ENCODE measurements at places on chromosomes 3 and 15.

- H3K36me3 ChIP-seq, result no peaks in the 10 kb centered on the region
- DNase-seq, result peak; percentile 76
- H3K27me3 ChIP-seq, result no peaks in the 10 kb centered on the region
- peak overlapping the region; percentile 49 for H3K27ac ChIP-seq
Measured at GRCh38 chr3:194682694-194683310, 2.9 kb upstream of the FAM43A start.

DNA sequence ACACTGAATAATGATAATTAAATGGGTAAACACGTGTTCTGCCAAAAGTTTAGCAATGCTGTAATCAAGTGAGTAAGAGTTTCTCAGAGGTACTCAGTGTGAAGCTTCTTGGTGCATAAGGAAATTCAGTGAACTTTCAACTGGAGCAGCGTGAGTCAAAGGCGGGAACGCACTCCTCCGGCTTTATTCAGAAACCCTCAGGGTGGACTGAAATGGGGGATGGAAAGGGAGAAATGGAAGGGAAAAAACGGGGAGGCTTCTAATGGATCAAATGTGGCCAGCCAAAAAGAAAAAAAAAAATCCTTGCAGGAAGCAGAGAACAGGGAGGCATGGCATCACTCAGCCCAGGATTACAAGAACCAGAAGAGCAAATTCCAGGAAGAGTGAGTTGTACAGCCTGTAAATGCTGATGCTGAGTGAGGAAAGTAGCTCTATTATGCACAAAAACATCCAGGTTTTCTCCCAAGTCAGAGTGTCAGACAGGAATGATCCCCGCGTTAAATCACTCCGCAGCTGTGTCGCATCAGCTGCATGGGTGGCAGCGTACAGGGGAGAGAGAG, 85.3 kb downstream of the ASB7 start:
- peak; percentile 81 for DNase-seq
- H3K4me3 ChIP-seq, result no peak overlapping the region
- H3K4me1 ChIP-seq, result peaks cover 5% of the 10 kb centered on the region

DNA sequence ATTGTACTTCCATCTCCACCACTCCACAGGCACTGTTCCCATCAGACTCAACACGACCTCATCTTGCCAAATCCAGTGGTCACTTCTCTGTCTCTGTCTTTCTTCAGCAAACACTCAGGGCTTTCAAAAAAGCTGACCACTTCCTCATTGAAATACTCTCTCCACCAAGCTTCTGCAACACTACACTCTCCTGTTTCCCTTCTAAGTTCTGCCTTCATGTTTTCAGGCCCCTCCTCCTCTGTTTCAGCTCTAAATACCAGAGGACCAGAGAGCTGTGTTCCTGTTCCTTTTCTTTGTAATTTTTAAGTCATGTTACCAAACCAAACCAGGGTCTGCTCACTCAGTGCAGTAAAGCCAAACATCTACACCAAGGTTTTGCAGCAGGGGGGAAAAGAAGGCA, 33.8 kb upstream of the ACP3 start:
- H3K36me3 ChIP-seq, result no peaks in the 10 kb centered on the region
- DNase-seq, result no peak
- H3K4me1 ChIP-seq, result no peaks in the 10 kb centered on the region

GRCh38 chr3:30605706-30606300, 598 bp upstream of the TGFBR2 start:
- H3K4me3 ChIP-seq, result peak overlapping the region; percentile 95
- H3K36me3 ChIP-seq, result no peaks in the 10 kb centered on the region
- DNase-seq, result no peak
- H3K27me3 ChIP-seq, result no peaks in the 10 kb centered on the region
- no peaks in the 10 kb centered on the region for H3K4me1 ChIP-seq
- peak overlapping the region; percentile 98 for H3K27ac ChIP-seq

DNA sequence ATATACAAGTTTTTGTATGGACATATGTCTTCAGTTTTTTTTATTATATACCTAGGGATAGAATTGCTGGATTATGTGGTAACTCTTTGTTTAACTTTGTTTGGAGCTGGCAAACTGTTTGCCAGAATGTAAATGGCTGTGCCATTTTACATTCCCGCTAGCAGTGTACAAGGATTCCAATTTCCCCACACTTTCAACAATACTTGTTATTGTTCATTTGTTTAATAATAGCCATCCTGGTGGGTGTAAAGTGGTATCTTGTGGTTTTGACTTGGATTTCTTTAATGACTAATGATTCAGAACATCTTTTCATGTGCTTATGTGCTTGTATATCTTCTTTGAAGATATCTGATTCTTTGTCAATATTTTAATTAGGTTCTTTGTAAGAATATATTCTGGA, 64.4 kb downstream of the ZNF609 start:
- no peak for DNase-seq
- H3K36me3 ChIP-seq, result no peaks in the 10 kb centered on the region
- H3K4me1 ChIP-seq, result peaks cover 7% of the 10 kb centered on the region
- no peaks in the 10 kb centered on the region for H3K27me3 ChIP-seq
- H3K27ac ChIP-seq, result no peak overlapping the region

GRCh38 chr15:59722476-59722875, 33.4 kb upstream of the BNIP2 start:
- no peak overlapping the region for H3K4me3 ChIP-seq
- no peak overlapping the region for H3K27ac ChIP-seq
- no peaks in the 10 kb centered on the region for H3K4me1 ChIP-seq
- DNase-seq, result no peak

DNA sequence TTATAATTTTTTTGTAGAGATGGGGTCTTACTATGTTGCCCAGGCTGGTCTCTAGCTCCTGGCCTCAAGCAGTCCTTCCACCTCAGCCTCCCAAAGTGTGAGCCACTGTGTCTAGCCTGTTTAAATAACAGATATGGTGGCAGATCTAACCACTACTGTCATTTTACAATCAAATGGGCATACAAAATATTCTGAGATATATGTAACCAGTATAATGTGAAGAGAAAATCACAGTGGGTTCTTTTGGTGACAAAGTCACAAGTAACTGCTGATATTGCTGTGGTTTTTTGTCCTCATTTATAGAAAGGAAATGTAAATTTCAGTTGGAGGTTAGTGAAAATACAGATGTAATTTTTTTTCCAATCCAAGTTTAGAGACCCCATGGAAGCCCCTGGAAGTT, 58.6 kb upstream of the ARHGEF3 start:
- DNase-seq, result no peak
- no peaks in the 10 kb centered on the region for H3K36me3 ChIP-seq
- no peaks in the 10 kb centered on the region for H3K4me1 ChIP-seq

GRCh38 chr15:68877626-68878025, 52.7 kb upstream of the SPESP1 start:
- H3K36me3 ChIP-seq, result no peaks in the 10 kb centered on the region
- H3K27ac ChIP-seq, result no peak overlapping the region
- no peak for DNase-seq
- no peaks in the 10 kb centered on the region for H3K27me3 ChIP-seq
- H3K4me1 ChIP-seq, result no peaks in the 10 kb centered on the region

GRCh38 chr15:95996494-95996893, 334.0 kb upstream of the NR2F2 start:
- no peak for DNase-seq
- H3K27ac ChIP-seq, result no peak overlapping the region
- H3K4me1 ChIP-seq, result no peaks in the 10 kb centered on the region
- no peak overlapping the region for H3K4me3 ChIP-seq
- H3K36me3 ChIP-seq, result no peaks in the 10 kb centered on the region

GRCh38 chr3:50212502-50212901, 7.4 kb downstream of the SLC38A3 start:
- H3K4me3 ChIP-seq, result no peak overlapping the region
- no peaks in the 10 kb centered on the region for H3K4me1 ChIP-seq
- DNase-seq, result no peak
- H3K27me3 ChIP-seq, result no peaks in the 10 kb centered on the region

DNA sequence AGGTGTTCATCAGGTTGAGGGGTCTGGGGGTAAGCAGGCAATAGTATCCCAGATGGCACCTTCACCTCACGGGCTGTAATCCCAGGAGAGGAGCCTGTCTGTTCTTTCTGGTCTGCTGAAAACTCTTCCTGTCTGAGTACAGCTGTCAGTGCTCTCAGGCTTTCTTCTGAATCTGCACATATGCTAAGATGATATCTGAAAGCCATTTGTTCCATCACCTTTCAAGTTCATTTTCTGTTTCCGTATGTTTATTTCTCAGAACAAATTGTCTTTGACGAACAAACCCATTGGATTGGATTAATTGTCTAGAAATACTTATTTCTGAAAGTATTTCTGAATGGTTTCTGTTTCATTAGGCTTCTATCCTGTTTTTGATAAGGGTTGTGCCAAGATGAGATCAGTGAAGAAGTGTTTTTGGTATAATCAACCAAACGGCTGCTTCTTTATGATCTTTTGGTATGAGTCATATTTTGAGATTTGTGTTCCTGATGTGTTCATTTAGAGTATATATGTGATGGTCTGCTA, 13.3 kb downstream of the ZNF592 start:
- H3K27ac ChIP-seq, result no peak overlapping the region
- H3K27me3 ChIP-seq, result no peaks in the 10 kb centered on the region
- no peak for DNase-seq
- H3K4me3 ChIP-seq, result no peak overlapping the region

- H3K4me3 ChIP-seq, result peak overlapping the region; percentile 56
- peak overlapping the region; percentile 69 for H3K27ac ChIP-seq
- DNase-seq, result no peak
- H3K4me1 ChIP-seq, result no peaks in the 10 kb centered on the region
- H3K27me3 ChIP-seq, result peaks cover 4% of the 10 kb centered on the region
Measured at GRCh38 chr15:74957476-74958035, 984 bp upstream of the RPP25 start.

GRCh38 chr3:12046406-12046805, 42.2 kb downstream of the SYN2 start:
- H3K27me3 ChIP-seq, result no peaks in the 10 kb centered on the region
- no peaks in the 10 kb centered on the region for H3K36me3 ChIP-seq
- no peaks in the 10 kb centered on the region for H3K4me1 ChIP-seq
- H3K4me3 ChIP-seq, result no peak overlapping the region
- DNase-seq, result no peak
- no peak overlapping the region for H3K27ac ChIP-seq

DNA sequence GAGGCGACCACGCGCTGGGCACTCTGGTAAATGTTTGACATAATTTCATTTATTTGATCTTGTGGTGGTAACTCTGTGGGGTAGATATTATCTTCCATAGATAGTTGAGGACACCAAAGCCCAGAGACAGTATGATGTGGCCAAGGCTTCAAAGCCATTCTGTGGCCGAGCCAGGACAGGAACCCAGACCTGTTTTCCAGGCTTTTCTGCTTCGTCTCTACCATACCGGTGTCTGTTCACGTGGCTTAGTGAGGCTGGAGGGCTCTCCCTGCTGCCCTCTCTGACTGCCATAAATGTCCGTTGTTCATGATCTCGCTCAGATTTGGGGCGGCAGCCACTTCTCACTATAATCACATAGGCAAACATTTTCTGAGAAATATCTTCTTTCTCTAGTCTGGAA, 134.7 kb downstream of the PEX5L start:
- no peaks in the 10 kb centered on the region for H3K36me3 ChIP-seq
- DNase-seq, result no peak
- H3K4me3 ChIP-seq, result no peak overlapping the region
- no peaks in the 10 kb centered on the region for H3K4me1 ChIP-seq
- no peak overlapping the region for H3K27ac ChIP-seq

DNA sequence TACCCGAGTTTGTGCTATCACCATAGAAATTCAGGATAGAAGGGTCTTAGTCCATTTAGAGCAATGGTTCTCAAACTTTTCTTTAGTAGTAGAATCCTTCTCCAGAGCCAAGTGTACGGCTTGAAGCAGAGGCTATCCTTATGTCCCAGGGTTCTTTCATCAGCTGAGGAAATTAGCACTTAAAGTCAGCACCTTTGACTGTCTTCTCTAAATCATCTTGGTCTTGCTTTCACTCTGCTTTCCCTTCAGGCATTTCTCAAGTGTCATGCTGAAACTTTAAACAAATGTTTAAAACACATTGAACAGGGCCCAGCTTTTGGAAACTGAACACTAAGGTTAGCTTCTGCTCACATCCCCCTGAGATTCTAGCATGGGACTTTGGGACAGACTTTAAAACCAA, 78.2 kb downstream of the TM4SF4 start:
- H3K4me1 ChIP-seq, result peaks cover 4% of the 10 kb centered on the region
- no peaks in the 10 kb centered on the region for H3K27me3 ChIP-seq
- DNase-seq, result no peak
- H3K27ac ChIP-seq, result peak overlapping the region; percentile 74
- H3K4me3 ChIP-seq, result no peak overlapping the region

- H3K27ac ChIP-seq, result peak overlapping the region; percentile 70
- H3K36me3 ChIP-seq, result no peaks in the 10 kb centered on the region
- H3K27me3 ChIP-seq, result no peaks in the 10 kb centered on the region
- H3K4me3 ChIP-seq, result no peak overlapping the region
- no peak for DNase-seq
Measured at GRCh38 chr3:46959161-46959511, 17.4 kb downstream of the CCDC12 start.

- H3K4me3 ChIP-seq, result no peak overlapping the region
- no peaks in the 10 kb centered on the region for H3K36me3 ChIP-seq
- no peaks in the 10 kb centered on the region for H3K27me3 ChIP-seq
Measured at GRCh38 chr3:55189359-55189801, 261.5 kb upstream of the LRTM1 start.

GRCh38 chr3:154779571-154779970, 300.5 kb upstream of the MME start:
- no peak for DNase-seq
- H3K27ac ChIP-seq, result no peak overlapping the region
- H3K27me3 ChIP-seq, result no peaks in the 10 kb centered on the region
- no peaks in the 10 kb centered on the region for H3K36me3 ChIP-seq
- H3K4me3 ChIP-seq, result no peak overlapping the region

- H3K4me3 ChIP-seq, result no peak overlapping the region
- H3K4me1 ChIP-seq, result no peaks in the 10 kb centered on the region
- H3K36me3 ChIP-seq, result no peaks in the 10 kb centered on the region
- DNase-seq, result no peak
Measured at GRCh38 chr3:21331321-21331720, 419.7 kb downstream of the ZNF385D start.

DNA sequence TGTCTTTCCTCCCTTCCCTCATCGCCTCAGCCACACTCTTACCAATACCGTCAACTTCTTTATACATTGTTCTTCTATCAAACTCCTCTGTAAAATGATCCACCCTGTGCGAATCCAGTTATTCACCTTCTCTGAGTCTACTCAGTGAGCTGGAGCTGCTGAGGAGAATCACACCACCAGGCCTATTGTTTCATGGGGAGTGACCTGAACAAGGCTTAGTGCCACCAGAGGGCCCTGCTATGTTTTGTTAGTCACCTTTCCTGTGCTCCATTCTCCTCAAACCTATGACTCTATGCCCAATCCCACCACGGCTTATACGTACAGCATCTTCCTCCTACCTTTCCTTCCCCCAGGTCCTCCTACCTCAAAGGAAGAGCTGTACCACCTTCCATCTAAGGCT, 50.4 kb upstream of the MED12L start:
- no peaks in the 10 kb centered on the region for H3K36me3 ChIP-seq
- H3K4me1 ChIP-seq, result no peaks in the 10 kb centered on the region
- H3K4me3 ChIP-seq, result no peak overlapping the region
- DNase-seq, result no peak
- no peaks in the 10 kb centered on the region for H3K27me3 ChIP-seq

DNA sequence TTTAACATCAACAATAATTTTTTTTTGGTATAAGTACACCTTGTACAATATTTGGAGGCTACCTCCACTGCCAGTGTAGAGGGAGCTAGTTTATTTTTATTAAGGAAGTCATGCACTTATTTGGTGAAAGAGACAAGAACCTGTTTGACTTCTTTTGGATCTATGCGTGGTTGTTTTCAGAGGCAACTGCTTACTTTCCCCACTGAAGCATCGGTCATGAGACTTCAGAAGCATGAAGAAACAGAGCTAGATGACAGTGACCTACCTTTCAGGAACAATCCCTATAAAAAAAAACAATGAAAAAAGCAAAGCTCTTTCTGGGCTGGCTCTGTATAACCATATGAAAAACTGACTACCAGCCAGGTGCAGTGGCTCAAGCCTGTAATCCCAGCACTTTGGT, 20.0 kb upstream of the ZNF148 start:
- no peak overlapping the region for H3K27ac ChIP-seq
- no peaks in the 10 kb centered on the region for H3K27me3 ChIP-seq
- no peaks in the 10 kb centered on the region for H3K36me3 ChIP-seq
- no peak overlapping the region for H3K4me3 ChIP-seq
